ENCODE measurements at places on chromosomes 3 and 15.

GRCh38 chr3:46278816-46279672 is 36.8 kb downstream of the CCR3 start:
- no peak for DNase-seq

GRCh38 chr3:45994419-45995235 is 997 bp downstream of the FYCO1 start:
- DNase-seq = no peak

DNA sequence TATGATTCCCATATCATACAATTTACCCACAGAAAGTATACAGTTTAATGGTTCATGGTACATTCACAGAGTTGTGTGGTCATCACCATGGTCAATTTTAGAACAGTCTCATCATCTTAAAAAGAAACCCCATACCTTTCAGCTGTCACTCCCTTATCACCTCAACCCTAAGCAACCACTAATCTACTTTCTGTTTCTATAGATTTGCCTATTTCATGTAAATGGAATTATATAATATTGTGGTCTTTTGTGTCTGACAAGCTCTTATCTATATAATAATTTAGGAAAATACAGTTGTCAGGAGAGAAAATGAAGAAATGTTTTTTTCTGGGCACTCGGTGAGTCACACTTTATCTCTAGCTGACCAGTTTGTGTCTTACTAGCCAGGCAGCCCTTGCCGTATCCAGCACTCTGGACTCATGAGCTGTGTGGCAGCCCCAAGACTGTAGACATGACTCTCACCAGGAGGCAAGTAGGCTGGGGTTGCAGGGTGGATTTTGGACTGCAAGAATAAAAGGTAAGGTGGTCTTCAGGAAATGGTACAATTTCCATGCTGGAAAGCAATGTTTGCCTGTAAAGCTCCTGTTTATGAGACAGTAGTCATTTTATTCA is 234.6 kb downstream of the THRB start:
- DNase-seq = no peak

DNA sequence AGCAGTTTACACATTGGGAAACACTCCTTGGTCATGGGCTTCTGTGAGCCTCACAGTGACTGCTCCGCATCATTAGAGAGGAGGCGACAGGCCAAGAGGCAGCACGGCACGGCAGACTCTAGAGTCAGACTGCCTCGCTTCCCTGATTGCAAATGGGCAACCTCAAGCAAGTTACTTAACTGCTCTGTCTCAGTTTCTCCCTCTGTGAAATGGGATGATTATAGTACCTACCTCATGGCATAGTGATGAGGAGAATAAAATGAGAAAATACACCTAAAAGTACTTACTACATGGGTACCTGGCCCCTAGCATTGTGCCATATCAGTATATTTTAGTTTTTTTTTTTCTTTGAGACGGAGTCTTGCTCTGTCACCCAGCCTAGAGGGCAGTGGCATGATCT is 4.0 kb upstream of the RCCD1 start:
- DNase-seq = no peak

GRCh38 chr3:52246728-52247408 is 1.3 kb downstream of the PPM1M start:
- no peak for DNase-seq

DNA sequence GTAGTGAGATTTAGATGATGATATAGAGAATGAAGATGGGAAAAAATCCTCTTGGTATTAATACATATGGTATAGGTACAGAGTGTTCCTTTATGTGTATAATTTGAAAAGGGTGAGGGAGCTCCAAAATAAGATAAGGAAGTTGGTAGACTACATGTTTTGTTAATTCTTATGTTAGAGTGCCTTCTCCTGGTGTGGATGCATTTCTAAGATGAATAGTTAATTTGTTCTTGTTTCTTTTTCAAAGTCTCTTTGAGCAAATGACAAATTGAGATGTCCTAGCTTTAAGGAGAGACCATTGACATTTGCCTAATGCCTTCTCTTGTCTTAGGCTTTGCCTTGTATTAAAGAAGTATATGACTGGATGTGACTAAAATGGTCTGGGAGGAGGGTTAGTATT is 34.1 kb downstream of the AKAP13 start:
- DNase-seq = no peak

GRCh38 chr3:53346514-53346913 is 829 bp downstream of the DCP1A start:
- no peak for DNase-seq

- no peak for DNase-seq
Measured at GRCh38 chr3:43071313-43071893, 34.5 kb downstream of the POMGNT2 start.

GRCh38 chr3:123781571-123782275 is 102.4 kb downstream of the MYLK start:
- no peak for DNase-seq

DNA sequence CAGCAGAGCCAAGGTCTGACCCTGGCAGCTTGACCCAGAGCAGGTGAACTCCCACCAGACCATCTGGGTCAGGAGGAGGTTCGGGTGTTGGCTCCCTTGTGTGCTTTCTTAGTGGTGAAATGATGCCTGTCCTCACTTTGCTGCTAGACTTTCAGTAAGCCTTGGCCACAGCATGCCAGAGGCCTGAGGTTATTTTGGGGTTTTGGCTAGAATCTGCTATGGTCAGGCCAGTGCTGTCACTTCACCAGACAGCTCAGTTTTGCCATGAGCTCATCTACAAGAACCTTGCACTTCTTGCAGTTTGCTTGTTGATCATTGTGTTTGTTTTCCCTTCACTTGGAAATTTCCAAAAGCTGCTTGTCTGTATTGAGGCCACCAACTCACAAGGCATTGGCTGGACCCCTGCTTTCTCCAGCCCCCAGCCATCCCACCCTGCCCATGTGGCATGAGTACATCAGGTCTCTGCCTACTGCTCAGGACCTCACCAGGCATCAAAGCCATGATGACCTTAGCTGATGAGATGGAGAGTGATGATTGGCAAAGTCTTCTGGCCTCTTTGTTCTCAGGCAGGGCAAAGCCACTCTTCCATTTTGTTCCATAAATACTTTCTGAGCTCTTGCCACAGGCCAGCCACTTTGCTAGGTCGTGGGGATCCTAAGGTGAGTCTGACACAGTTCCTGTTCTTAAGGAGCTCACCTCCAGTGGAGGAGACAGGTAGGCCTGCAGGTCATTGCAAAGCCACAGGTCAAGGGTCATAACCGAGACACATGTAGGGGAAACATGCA is 122.6 kb downstream of the ARNT2 start:
- no peak for DNase-seq

DNA sequence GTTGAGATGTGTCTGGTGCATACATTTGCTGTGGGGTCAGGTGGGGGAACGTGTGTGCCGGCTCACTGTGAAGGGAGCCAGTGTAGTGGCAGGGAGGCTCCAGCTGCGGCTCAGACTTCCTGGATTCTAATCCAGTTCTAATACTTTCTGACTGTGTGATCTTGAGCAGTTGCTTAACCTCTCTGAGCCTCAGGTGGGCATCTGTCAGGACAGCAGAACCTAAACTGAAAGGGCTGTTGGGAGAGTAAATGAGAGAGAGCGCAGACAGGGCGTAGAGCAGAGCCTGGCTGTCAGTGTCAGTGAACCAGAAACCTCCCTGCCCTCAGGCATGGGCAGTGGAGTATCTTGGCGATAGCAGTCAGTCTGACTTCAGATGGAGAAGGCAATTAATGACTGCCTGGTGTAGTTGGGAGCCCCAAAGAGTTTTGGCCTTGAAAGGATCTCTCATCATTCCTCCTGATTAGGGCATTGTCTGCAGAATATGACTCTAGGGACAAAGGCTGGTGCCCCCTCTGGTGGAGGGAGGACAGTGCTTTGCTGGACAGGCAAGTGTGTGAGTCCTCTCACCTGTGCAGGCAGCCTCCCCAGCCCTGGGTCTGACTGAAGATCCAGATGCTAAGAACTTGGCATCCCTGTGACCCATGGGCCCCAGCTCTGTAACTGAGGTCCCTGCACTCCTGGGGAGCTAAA is 9.6 kb downstream of the KBTBD13 start:
- no peak for DNase-seq

DNA sequence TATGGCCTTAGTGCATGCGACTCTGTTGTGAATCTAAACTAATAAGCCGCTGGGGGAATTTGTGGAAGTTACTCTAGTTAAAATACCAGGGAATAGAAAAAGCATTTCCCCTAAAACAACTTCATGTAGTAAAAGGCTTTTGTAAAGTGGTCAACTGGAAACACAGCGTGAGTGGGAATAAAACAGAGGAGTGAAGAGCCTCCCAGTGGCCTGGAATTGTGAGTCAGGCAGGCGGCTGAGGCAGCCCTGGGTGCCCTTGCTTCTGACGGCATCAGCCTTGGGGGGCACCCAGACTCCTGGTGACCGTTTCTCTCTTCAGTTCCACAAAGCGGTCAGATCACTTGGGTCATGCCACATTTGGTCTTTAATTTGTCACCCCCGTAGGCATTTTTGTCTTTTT is 108.4 kb downstream of the GHSR start:
- no peak for DNase-seq

DNA sequence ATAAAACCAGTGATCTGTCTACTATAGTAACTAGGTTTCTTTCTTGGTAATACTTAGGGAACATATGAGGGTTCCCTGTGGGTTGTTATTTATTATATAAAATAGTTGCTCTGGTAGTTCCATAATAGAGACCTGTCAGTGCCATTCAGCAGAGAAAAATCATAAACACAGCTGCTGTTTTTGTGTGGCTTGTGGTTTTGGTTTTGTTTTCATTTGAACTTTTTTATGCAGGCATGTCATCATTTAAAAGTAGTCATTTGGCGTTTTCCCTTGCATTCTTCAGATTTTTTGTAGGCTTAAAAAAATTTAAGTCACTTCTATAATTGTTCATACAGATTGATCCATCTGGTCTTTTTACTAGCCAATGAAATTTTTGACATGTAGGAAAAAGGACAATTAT is 47.9 kb downstream of the PIK3CA start:
- DNase-seq = no peak

- DNase-seq = no peak
Measured at GRCh38 chr3:128486681-128487537, 6.1 kb downstream of the GATA2 start.

GRCh38 chr3:142211034-142211433 is 14.4 kb downstream of the GK5 start:
- DNase-seq = no peak

- DNase-seq = peak; percentile 90
Measured at GRCh38 chr3:5194801-5195509, 7.4 kb downstream of the EDEM1 start.

DNA sequence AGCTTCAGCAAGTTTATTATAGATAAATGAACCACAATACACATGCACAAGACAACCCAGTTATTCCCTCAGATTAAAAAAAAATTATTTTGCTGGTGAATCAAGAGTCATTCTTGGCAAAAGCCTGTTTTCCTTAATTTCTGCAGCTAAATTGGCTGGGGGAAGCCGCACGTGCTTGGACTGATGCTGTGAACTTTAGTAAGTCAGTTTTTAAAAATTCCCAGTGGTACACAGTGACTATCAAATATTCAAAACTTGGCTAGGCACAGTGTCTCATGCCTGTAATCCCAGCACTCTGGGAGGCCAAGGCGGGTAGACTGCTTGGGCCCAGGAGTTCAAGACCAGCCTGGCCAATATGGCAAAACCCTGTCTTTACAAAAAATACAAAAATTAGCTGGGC is 23.9 kb downstream of the EHD4 start:
- DNase-seq = no peak

DNA sequence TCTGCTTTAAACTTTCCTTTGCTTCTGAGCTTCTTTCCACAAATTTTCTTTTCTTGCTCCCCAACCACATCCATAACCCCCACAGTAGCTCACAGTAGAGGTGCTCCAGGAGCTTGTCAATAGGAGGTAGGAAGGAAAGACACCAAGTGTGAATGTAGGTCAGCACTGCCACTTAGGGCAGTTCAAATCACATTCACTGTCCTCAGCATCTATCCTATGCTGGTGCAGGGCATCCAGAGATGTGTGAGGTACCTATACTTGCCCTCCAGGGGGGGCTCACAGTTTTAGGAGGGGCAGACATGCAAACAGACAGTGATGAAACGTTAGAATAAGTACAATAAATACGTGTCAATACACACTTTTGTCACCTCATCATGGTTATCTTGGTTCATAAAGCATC is 1.5 kb upstream of the SPSB4 start:
- no peak for DNase-seq

GRCh38 chr3:59212128-59212779 is 162.4 kb upstream of the CFAP20DC start:
- no peak for DNase-seq

DNA sequence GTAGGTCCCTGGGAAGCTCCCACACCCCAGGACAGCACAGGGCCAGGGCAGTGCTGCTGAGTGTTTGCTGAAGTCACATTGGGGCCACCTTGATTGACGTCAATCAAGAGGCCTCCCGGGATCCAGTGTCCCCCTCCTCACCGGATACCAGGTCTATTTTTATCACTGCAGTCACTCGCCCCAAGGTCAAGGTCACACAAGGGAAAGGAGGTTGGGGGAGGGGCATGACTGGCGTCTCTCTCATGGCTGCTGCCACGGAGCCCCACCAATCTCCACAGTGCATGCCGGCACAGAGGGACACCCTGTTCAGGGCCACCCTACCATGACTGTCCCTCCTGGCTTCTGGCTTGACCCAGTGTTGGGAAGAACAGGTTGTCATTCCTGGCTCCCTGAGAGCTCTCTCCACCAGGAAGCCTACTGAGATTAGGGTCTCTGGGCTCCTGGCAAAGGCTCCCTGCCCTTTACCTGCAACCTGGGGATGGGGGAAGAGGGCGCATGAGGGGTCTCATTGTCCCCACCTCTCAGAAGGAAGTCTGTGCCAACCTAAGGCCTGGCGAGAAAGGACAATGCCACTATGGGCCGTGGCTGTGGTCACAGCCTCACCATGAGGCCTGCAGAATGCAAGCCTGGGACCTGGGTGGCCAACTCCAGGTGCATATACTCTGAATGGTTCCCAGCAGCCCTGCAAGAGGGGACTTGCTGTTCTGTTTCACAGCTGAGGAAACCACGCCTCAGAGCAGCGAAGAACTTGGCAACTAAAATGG is 1.5 kb downstream of the MYL3 start:
- no peak for DNase-seq

- no peak for DNase-seq
Measured at GRCh38 chr3:171994646-171995428, 44.5 kb upstream of the FNDC3B start.

DNA sequence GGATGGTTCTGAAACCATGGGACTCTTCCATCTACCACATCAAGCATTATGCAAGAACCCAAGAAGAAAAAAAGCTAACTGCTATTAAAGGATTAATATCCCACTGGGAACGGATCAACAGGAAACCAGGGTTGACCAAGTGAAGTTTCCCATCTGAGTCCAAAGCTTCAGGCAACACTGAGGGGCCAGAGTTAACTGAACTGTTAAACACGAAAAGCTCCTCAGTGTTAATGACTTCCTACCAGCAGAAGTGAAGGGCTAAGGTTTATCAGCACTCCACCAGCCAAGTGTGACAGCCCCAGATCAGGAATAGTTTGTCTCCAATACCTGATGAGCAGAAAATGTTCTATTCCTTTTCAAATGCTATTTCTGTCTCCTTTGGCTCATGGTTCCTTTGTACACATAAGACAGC is 36.7 kb downstream of the PTPN9 start:
- no peak for DNase-seq

GRCh38 chr3:24725514-24726255 is 231.0 kb upstream of the THRB start:
- no peak for DNase-seq
